ENCODE measurements at places on chromosomes 6 and 20.

- peak; percentile 67 for DNase-seq
Observed at GRCh38 chr6:75334266-75335040, 49.9 kb upstream of the TMEM30A start.

GRCh38 chr6:4478098-4478497, 298.1 kb upstream of the CDYL start:
- no peak for DNase-seq

GRCh38 chr6:117338567-117338966, 73.2 kb downstream of the VGLL2 start:
- DNase-seq, result no peak

DNA sequence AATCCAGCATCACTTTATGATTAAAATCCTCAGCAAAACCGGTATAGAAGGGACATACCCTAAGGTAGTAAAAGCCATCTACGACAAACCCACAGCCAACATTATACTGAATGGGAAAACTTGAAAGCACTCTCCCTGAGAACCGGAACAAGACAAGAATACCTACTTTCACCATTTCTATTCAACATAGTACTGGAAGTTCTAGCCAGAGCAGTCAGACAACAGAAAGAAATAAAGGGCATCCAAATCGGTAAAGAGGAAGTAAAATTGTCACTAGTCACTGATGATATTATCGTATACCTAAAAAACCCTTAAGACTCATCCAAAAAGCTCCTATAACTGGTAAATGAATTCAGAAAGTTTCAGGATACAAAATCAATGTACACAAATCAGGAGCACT, 33.3 kb downstream of the BLOC1S5 start:
- DNase-seq, result no peak

DNA sequence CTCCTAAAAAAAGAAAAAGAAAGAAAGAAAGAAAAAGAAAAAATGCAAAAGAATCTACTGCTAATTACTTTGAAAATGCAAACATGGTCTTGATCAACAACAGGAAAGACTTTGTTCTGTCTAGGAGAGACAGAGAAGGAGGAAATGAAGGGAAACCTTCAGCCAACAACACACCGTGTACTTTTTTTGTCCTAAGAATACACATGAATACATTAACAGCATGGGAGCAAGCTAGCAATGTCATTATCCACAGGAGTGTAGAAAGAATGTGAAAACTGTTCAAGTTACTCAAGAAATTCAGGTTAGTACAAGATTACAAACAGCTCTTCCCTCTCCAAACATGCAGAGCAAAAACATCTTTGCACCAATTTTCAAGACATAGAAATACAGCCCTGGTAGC, 326.3 kb downstream of the UBE3D start:
- no peak for DNase-seq

DNA sequence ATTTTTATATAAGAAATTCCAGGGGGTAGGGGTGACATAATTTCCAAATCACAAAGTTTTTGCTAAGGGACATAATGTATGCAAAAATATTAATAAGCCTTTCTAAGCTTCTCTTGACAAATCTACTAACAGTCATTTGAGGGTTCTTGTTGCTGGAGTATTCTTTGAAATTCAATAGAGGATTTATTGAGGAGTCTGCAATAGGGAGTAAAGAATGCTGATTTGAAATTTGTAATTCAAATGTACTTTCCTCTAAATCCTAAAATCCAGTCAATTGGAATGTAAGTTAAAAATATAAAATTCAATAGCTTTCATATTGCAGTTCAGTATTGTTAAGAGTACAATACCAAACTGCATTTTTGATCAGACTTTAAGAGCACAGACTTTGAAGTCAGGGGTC, 17.1 kb upstream of the LCA5 start:
- no peak for DNase-seq

DNA sequence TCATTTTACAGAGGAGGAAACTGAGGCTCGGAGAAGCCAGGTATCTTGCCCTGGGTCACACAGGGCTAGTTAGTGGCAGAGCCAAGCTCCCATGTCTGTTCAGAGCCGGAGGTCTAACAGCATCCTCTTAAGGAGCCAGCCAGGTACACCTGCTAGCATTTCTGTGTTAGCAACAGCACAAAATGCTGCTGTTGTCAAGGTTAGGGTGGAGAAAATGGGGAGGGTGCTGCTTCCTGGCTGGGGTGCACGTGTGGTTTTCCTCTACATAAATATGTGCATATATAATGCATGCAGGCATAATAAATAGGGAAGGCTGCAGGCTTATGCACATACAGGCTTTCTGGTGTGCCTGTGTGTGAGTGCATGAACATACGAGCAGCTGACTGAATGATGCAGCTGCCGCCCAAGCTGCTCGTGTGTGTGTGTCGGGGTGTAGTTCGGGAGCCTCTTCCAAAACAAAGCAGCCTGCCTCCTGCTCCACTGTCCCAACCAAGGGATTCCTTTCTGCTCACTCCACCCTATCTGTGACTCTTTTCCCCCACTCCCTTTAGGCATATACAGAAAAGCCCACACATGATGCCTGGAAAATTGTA, 86.6 kb downstream of the CD40 start:
- no peak for DNase-seq

DNA sequence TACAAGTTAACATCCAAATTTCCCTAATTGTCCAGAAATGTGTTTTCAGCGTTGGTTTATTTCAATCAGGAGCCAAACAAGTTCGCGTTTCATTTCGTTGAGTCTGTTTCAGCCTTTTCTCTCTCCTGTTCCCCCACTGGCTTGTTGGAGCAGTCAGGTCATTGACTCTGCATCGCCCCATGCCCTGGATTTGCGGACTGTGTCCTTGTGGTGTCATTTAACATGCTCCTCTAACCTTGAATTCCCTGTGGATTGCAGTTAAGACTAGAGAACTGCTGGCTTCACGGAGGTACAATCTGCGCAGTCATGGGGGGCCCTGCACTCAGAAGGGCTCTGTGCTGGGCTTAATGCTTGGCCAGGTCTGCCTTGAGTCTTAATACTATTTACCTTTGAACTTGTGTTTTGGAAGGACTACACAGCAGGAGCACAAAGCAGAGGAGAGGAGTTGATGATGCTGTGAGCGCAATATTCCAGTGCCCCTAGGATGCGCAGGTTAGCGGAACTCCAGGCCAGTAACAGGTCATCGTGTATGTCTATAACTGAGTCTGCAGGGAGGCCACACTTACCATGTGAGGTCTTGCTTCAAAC, 5.5 kb upstream of the TBC1D32 start:
- DNase-seq, result no peak

GRCh38 chr20:2103461-2104153, 2.0 kb downstream of the STK35 start:
- no peak for DNase-seq

- DNase-seq, result no peak
Observed at GRCh38 chr20:8891039-8891438, 177.8 kb upstream of the PLCB4 start.

DNA sequence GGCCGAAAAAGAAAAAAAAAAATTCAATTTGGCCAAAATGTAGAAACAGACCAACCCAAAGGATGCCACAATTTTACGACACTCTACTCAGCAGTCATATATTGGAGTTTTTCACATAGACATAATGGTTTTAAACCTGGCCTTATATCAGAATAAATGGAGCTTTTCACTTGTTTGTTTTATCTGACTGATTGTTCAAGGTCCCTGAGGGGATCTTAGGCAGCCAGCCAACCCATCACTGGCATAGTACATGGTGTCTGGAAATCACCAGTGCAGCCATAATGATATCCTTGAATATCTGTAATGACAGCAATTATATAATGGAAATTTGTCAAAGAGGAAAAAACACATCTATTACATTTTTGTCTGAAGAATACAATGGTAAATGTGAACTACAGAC, 96.9 kb downstream of the PRSS35 start:
- DNase-seq, result no peak

All from retina (tissue), 1 donor.